ENCODE measurements at places on chromosomes 6 and 20. TPM values are rescaled to one million over a fixed set of nuclear protein-coding genes. Genes with fewer than 3 reads are reported as not detected.
A peak's percentile ranks its signal among the peaks of the same experiment; 100 is the strongest.

GRCh38 chr6:47238456-47238995 is 71.2 kb downstream of the TNFRSF21 start:
- H3K36me3 ChIP-seq = peaks cover 6% of the 10 kb centered on the region
- no peaks in the 10 kb centered on the region for H3K27me3 ChIP-seq
- no peak for DNase-seq
- H3K4me1 ChIP-seq = peaks cover 6% of the 10 kb centered on the region
- no peak overlapping the region for H3K4me3 ChIP-seq
- H3K27ac ChIP-seq = no peak overlapping the region

The FAM162B gene
- 8.0 TPM for total RNA-seq

GRCh38 chr6:70811788-70812187 is 144.1 kb downstream of the SMAP1 start:
- peaks cover 28% of the 10 kb centered on the region for H3K4me1 ChIP-seq
- H3K27me3 ChIP-seq = no peaks in the 10 kb centered on the region
- no peak overlapping the region for H3K4me3 ChIP-seq
- DNase-seq = no peak

DNA sequence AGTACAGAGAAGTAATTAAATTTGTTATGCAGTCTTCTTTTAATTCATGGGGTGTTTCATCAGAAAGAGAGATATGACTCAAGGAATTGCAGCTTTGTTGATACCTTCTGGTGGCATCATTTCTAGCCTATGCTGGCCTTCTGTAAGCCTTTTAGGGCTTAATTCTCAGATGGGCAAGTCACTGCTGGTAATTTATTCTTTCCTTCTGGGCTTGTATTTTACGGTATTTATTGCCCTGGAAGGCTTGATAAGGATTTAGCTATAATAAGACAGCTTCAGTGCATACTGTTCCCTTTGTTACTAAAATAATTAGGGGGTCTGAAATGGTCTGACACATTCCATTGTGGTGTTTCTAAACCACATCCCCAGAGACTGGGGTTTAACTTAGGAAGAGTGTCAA is 57.9 kb upstream of the EMILIN3 start:
- H3K4me3 ChIP-seq = no peak overlapping the region
- H3K27ac ChIP-seq = peak overlapping the region; percentile 49
- H3K27me3 ChIP-seq = no peaks in the 10 kb centered on the region
- peaks cover 6% of the 10 kb centered on the region for H3K4me1 ChIP-seq
- no peak for DNase-seq

DNA sequence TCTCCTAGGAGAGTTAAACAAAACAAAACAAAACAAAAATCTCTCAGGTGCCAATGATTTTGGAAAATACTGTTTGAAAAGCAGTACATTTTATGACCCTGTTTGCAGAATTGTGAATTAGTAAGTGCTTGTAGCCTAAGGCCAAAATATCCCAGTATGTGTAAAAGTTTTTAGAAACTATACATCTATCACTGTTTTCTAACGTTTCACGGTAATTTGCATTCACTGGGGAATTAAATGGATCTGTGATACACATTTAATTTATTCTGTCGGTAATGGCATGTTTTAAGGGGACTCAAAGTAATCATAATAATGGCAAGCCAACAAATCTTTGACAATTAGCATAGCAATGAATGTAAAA is 95.6 kb upstream of the FAM184A start:
- no peaks in the 10 kb centered on the region for H3K36me3 ChIP-seq
- H3K4me3 ChIP-seq = no peak overlapping the region
- H3K27me3 ChIP-seq = no peaks in the 10 kb centered on the region
- H3K4me1 ChIP-seq = peaks cover 10% of the 10 kb centered on the region

The CGA gene
- 0.23 TPM for total RNA-seq

The BLCAP gene
- 82.4 TPM for total RNA-seq

Measured in heart right ventricle (tissue), 16 donors.